ENCODE measurements at places on chromosomes 4 and X.

- no peak for DNase-seq
Observed at GRCh38 chr4:6095023-6095752, 77.0 kb upstream of the C4orf50 start.

DNA sequence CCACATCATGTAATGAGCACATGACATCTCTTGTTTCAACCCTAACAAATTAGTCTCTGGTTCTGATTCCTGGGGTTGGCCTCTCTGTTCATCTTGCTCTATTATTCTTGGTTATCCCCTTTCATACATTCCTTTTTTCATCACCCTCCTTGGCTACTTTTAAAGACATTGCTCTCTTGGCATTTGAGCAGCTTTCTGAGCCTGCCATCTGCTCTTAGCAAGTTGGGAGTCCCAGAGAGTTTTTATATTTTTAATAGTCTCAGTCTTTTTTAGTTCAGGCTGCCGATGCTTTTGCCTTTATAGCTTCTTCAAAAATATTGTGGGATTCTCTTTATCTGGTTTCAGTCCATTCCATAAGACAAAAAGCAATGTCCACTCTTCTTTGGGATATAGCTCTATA, 1270.9 kb downstream of the ADGRL3 start:
- no peak for DNase-seq

DNA sequence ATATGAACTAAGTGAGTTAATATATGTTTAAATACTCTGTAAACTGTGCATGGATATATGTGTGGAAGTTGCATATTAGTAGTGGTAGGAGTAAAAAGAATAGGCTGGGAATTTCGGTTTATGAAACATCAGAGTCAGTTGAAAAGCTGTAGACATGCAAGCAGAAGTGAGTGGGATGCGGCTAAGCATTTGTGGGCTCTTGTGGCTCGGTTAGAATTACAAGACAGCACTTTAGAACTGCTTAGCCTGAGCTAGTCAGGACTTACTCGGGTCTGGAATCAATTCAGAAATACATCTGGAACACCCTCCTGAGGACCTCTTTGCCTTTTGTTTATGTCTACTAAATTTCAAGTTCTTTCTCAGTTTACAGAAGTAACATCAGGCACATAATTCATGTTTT, 93.6 kb downstream of the AFF2 start:
- DNase-seq: no peak

GRCh38 chr4:57544811-57545654, 434.8 kb upstream of the IGFBP7 start:
- no peak for DNase-seq

DNA sequence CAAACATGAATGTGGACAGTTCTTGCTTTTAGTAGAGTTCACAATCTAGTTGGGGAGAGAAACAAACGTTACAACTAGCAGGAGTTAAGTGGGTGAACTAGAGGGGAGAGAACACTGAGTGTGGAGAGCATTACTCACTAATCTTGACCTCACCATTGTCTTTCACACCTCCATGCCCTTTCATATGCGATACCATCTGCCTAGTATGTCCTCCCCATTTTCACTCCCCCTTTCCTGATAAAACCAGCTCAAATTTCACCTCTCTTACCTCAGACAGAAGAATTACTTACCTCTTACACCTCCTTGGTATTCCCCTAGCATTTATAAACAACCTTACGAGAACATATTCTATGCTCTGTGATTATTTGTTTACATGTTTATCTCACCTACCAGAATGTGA, 53.6 kb downstream of the LAS1L start:
- DNase-seq: no peak

- no peak for DNase-seq
Observed at GRCh38 chrX:68061206-68061535, 372.1 kb downstream of the OPHN1 start.

DNA sequence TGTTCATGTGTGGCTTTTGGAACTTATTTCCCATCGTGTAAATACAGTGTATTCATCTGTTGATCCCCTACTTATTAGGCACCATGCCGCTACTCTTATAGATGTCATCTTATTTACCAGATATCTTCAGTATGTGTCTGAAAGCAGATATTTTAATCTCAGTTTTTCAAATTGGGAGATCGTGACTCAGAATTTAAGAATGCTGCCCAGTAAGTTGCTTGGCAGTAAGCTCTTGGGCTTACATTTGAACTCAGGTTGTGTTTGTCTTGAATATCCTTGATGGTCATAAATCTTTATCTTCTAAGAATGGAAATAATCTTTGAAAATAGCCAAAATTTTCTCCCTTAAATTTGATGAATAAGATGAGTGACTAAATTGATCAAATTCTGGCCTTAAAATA, 45.9 kb upstream of the RPA4 start:
- DNase-seq: no peak

DNA sequence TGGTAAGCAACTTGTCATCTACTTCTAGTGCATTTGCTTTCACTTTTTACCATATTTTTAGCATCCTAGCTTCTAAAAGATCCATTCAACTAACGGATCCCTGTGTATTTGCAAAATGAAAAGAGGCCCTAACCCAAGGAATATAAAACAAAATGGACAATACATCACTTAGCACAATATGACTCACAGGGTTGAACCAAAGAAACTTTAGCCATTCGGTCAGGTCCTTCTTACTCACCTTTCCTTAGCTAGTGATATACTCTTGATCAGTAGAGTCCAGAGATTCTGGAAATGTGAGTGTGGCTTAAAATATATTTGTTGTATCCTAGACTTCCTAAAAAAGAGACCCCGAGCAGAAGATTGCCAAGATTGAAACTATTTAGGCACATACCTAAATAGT, 19.5 kb downstream of the TMPRSS11E start:
- DNase-seq: no peak

GRCh38 chrX:45699158-45699557, 498.5 kb upstream of the DIPK2B start:
- no peak for DNase-seq

- DNase-seq: no peak
Observed at GRCh38 chrX:86016139-86016538, 31.2 kb downstream of the CHM start.

GRCh38 chrX:132692526-132692925, 203.7 kb upstream of the MBNL3 start:
- DNase-seq: no peak

GRCh38 chr4:144456196-144456595, 189.8 kb upstream of the HHIP start:
- no peak for DNase-seq

DNA sequence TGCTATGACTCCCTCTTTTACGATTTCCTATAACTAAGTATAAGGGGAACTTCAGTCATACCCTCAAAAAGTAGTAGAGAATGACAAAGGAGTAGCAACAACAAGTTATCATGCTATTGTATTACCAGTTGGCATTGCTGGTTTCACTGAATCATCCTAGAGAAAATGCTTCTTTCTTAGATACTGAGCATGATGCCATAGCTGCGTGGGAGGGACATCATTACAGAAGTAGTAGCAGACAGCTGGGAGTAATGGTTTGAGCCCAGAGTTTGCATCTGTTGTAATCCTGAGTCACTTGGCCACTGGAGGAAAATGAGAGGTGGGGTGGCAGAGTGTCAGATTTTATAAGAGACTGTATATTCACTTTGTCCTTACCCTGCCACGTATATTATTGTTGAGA, 38.6 kb downstream of the MTMR1 start:
- DNase-seq: no peak

- DNase-seq: no peak
Observed at GRCh38 chr4:42767669-42768068, 110.8 kb upstream of the ATP8A1 start.

DNA sequence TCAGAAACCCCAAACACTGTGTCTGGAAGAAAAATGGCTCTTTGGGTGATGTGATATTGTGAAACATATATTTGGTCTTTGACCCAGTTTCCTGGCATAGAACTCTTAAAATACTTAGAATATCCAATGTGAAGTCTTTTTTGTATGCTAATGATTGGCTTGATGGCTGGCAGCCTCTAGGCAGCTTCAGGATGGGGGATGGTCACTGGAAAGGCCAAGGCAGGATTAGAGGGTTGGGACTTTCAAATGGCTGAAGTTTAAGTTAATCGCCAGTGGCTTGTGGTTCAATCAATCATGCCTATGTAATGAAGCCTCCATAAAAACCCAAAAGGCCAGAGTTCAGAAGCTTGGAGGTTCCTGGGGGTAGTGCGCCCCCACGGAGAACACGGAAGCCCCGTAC, 33.5 kb upstream of the ESX1 start:
- DNase-seq: no peak

DNA sequence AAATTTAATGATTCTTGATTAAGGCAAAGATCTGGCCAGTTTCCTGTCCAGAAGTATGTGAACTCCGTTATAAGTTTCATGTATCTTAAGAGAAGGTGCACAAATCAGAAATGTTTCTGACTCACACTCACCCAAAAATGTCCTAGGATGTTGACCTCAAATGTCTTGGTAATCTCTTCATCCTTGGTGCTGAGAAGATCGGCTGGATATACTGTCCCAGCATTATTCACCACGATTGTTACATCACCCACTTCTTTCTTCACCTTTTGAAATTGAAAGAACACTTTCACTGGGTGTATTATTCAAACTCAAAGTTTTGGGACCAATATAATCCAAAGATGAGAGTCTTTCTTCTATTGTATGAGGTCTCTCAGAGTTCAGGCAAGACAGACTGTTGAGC, 5.7 kb downstream of the HSD17B13 start:
- DNase-seq: no peak

- no peak for DNase-seq
Observed at GRCh38 chrX:129522184-129523078, 859 bp downstream of the SMARCA1 start.

DNA sequence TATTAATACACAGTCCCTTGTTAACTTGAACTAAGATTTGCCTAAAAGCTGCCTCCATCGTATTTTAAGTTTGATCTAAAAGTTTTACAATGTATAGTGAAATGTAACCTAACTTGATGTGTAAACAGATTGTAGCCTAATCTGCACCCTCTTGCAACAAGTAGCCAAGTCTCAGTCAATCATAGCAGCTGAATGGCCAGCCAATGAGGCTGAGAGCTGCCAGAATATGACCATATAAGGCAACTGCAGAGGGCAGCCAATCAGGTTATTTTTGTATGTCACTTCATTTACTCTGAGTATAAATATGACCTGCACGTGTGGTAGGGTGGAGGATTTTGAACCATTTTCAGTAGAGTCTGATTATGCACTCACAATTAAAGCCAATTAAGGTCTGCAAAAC, 51.2 kb upstream of the SPANXN3 start:
- DNase-seq: no peak

- DNase-seq: no peak
Observed at GRCh38 chr4:94668724-94669123, 89.0 kb upstream of the BMPR1B start.

- no peak for DNase-seq
Observed at GRCh38 chr4:87391576-87392054, 627 bp upstream of the HSD17B11 start.

DNA sequence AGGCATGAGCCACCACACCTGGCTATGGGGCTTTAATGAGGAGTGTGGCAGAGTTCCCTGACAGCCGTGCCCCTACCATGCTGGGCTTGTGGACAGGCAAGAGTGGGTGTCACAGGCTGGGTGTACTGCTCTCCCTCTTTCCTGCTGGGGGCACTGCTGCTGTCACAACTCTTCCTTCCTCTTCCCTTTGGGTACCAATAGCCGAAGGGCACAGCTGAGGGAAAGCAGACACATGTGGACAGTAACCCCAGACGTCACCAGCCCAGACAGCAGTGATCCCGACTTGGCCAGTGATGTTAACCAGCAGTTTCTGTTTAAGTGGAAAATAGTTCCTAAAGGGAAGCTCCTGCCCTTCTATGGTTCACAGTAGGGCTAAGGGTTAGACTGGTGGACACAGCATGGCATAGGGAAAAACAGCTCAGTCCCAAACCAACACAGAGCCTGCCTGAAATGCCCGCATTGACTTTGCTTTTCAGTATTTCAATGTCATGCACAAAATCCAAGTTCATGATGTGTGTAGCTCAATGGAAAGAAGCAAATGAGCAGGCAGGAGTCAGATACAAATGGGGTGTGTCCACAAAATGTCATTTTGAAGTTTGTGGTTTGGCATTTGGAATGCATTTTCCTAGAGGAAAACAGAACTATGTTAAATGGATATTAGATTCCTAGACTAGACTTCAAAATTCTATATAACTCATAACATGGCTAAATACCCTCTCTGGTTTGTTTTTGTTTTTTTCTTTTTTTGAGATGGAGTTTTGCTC, 24.9 kb upstream of the DDX3X start:
- DNase-seq: no peak

GRCh38 chr4:17098996-17099395, 200.6 kb upstream of the LDB2 start:
- no peak for DNase-seq

DNA sequence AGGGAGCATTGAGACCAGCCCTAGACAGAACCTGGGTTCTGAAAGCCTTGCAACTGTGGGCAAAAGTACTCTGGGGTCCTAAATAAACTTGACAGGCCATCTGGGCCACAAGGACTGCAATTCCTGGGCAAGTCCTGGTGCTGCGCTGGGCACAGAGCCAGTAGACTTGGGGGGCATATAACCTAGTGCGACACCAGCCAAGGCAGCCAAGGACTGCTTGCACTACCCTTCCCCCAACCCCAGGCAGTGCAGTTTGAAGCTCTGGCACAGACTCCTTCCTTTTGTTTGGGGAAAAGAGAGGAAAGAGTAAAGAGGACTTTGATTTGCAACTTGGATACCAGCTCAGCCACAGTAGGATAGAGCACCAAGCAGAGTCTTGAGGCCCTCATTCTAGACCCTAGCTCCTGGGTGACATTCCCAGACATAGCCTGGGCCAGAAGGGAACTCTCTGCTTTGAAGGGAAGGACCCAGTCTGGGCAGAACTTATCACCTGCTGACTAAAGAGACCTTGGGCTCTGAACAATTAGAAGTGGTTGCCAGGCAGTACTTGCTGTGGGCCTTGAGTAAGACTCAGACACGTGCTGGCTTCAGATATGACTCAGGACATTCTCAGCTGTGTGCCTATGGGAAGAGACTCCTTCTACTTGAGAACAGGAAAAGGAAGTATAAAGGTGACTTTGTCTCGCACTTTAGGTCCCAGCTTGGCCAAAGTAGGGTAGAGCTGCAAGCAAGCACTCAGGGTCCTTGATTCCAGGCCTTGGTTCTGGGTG, 522.8 kb downstream of the GLUD2 start:
- DNase-seq: no peak

- DNase-seq: no peak
Observed at GRCh38 chr4:112516471-112517066, 589 bp upstream of the NEUROG2 start.

DNA sequence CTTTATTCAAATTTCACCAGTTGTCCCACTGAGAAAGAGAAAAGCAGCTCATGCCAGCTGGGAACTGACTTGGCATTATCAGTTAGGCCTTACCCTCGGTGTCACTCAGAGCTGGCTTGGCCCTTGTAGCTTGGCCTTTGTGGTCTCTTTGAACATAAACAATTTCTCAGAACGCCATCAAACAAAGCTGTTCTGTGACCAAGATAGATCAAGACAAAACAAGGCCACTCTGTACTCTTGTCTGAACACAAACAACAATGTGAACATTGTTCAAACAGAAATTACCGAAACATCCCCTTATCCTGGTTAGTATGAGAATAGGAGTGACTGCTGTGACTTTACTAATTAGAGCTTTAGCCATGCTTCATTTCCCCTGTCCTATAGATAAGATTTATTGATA, 57.2 kb downstream of the DIPK2B start:
- no peak for DNase-seq
